ENCODE measurements at places on chromosomes 1 and 21.

- no peak for DNase-seq
These were observed 17.7 kb downstream of the COL6A2 start for GRCh38 chr21:46115441-46116188.

DNA sequence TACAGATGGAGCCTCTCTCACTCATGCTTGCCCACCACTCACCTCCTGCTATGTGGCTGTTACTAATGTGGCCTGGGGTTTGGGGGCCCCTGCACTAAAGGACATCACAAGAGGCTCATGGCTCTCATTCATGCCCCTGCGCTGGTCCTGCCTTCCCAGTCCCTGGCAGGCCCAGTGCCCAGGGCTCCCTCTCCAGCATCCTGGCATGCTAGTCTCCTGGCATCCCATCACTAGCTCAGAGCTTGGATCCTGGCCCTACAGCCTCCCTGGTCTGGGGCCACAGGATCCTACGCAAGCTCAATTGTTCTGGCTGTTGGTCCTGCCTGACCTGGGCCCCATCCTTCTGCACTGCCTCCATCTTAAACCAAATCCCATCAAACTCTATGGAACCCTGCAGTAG lies 685.4 kb downstream of the PTPRU start:
- no peak for DNase-seq

GRCh38 chr1:150110116-150110515 lies 39.6 kb upstream of the PLEKHO1 start:
- no peak for DNase-seq

DNA sequence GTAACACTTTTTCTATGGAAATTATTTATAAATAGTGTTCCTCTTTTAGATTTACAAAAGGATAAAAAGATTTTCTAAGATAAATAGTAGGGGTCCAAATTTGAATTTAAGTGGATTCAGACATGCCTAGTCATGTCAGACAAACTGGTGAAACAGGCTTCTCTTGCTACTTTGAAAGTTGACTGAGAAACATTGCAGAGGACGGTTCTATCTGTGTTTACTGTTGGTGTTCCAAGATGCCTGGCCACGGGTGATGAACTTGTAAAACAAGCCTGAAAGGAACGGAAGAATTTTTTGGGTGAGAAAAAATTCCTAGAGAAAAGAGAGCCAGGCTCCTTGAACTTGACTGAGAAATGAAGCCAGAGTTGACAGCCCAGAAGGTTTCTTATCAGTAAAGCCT lies 2.2 kb downstream of the KRTAP19-1 start:
- DNase-seq = no peak

DNA sequence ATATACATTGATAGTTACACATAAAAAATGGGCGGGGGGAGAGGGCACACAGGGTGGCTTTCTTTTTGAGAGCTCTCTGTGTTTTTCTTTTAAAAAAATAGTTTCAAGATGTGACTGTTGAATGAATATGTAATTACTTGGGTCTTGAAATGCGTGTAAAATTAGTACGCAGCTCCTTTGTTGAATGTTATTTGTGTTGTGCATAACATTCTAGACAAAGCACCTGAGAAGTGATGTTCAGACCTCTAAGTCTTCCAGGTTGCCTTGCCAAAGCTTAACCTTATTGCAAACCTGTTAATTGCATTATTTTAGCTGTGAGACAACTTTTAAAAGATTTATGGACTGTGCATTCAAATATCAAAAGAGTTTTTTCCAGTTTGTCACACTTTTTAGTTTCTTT lies 5.4 kb downstream of the PBX1 start:
- no peak for DNase-seq

DNA sequence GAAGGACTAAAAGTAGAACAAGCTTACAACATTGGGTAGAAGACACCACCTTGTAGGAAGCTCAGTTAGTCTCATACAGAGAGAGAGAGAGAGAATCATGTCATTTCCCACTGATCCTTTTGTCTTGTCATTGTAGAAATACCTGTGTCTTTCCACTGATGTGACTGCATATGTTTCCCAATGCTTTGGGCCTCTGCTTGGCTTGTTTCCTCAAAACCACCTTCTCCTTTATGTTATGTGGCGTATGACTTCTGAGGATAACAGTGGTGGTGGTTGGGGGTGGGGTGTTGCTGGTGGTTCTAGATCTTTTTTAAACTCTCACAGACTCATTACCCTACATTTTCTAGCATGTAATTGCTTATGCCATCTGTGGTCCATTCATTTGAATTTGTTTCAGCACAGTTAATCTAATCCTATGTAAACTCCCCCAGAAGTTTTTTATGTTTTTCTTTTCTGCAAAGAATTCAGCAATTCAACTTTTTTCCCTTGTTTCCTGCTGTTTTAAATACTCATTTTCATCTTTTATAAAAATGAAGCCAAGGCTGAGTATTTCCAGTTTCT lies 9.3 kb downstream of the RGL1 start:
- DNase-seq = no peak

DNA sequence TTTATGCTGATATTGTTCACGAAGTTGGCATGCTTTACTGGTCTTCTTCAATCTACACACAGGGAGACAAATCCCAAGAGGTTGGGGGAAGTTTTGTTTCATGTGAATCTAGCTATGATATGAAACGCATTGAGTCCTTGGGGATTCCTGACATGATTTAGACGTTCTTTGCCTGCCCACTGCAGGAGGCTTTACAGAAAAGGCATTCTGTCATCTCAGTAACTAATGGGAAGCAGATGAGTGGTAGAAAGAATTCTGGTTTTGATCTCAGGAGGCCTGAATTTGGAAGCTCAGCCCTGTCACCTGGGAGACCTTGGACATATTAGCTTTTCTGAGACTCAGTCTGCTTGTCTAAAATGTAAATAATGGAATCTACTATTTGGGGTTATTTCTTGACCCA lies 383.0 kb upstream of the NFIA start:
- DNase-seq = no peak

- no peak for DNase-seq
These were observed 44.5 kb downstream of the CBS start for GRCh38 chr21:43031121-43031619.

DNA sequence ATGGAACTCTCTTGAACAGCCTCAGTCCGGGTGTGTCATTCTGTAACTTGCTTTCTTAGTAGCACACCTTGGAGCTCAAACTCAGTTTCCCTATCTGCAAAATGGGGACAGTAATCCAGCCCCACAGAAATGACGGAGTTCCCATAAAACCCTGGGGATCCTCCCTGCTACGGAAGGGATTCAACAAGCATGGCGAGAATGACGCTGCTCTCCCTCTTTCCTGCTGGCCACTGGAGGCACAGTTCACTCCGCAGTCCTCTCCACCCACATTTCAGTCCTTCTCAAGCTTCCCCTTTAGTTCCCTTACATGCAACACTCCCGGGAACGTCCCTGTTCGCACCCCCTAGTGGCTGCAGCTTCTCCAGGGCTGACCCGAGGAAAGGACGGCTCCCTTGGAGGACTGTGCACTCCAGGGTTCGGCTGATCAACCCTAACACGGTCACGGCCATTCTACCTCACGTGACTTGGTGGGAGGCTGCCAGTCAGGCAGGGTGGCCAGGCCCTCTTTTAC lies 20.6 kb downstream of the RUNX3 start:
- DNase-seq = no peak

All from stimulated activated CD4-positive, alpha-beta T cell treated with anti-CD3 and anti-CD28 coated beads, Interleukin-15, amount 100 ng/mL, for 1 hour (primary cell).